ENCODE measurements at places on chromosomes 5 and 9.

- no peak for DNase-seq
Measured at GRCh38 chr9:133590231-133590855, 18.8 kb downstream of the FAM163B start.

- DNase-seq, result peak; percentile 80
Measured at GRCh38 chr9:21395778-21396717, 10.8 kb upstream of the IFNA2 start.

DNA sequence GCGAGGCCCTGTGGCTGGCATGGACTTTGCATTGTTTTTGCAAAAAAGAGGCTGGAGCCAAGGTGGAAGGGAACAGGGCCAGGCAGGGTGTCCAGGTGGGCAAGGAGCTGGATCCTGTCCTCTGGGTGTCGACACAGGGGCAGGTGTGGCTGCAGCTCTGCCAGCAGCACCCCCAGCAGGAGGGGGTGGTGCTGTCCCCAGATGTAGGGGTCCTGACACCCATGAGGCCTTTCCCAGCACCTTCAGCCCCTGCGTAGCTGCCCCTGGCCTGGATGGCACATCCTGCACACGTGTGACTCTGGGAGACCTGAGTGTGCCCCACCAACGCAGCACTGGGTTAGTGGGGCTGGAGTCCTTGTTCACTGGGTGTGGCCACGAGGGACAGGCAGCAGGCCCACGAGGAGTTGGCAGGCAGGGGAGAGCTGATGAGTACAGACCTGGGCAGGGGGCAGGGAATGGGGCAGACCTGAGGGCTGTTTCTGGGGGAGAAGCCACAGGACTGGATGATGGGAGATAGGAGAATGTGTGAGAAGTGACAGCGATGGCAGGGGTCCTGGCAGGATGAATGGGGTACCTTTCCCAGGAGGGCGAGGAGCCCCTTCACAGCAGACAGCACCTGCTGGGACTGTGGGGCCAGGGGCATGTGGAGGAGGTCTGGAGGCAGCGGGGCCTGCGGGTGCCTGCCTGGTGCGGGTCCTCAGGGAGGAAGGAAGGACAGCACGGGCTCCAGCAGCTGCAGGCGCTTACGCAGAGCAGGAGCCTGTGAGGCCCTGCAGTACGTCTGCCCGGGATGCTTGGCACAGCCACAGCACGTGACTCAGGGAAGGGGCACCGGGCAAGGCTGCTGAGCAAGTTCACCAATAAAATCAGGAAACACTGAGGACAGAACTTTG lies 3.6 kb upstream of the RASGEF1C start:
- peak; percentile 44 for DNase-seq

DNA sequence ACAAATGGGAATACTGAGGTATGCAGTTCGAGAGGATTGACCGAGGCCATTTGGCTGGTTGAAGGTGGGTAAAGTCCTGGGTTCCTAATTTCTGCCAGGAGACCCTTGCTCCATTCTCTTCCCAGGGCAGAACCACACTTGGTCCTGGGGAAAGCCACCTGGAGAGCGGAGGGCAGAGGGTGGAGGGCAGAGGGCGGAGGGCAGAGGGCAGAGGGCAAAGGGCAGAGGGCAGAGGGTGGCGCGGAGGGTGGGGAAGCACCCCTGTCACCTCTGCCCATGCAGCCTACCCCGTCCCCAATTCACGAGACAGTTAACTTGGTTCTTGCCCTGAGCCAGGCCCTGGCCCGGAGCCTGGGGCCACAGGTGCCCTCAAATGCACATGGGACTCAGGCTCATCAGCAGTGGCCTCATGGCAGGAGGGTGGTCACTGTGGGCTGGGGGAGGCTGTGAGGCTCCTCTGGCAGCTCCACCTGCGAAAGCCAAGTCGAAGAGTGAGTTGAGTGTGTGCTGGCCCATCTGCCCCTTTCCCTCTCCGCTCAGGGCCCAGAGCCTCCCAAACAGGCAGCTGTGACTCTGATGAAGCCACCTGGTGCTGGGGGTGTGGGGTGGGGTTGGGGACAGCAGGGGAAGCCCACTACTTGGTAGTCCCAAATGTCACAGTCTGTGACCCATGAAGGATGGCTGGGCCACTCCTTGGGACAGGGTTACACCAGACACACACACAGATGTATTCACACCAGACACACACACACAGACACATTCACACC lies 28.0 kb upstream of the FCN1 start:
- DNase-seq, result no peak

DNA sequence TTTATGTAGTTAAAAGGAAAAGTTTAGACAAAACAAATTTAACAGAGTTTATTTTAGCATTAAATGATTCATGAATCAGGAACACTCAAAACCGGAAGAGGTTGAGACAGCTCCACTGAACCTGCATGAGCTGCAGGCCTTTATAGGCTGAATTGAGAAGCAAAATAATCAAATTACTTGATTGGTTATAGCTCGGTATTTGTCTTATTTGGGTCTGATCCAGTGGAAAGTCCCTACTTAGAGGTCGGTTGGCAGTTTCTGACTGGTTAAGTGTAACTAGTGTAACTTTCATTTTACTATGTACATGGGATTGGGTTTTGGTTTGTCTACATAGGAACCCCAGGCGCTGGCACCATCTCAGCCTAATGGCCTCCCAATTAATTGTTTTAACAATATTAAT lies 74.1 kb upstream of the PIK3R1 start:
- DNase-seq, result no peak

DNA sequence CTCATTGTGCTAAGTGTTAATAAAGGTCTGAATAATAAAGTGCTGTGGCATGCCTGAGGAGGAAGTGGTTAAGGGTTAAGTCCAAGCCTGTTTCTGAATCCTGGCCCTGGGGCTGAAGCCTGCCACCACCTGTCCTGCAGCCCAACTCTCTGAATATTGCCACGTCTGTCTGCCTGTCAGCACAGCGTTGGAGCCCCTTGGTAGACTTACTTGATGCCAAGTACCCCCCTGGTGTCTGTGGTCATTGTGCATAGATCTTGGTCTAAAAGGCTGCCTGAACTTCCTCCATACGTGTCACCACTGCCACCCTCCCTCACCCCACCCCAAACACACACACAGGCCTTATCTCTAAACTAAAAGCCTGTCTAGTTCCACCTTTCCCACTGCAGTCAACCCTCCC lies 35.4 kb upstream of the SLC2A8 start:
- no peak for DNase-seq

- DNase-seq, result no peak
Measured at GRCh38 chr5:73387601-73388305, 60.8 kb downstream of the FOXD1 start.

GRCh38 chr9:4585135-4585534 lies 77.0 kb upstream of the PLPP6 start:
- no peak for DNase-seq

GRCh38 chr5:9681706-9682105 lies 51.6 kb upstream of the TAS2R1 start:
- DNase-seq, result no peak

GRCh38 chr9:8012986-8013385 lies 213.4 kb upstream of the DMAC1 start:
- DNase-seq, result no peak

DNA sequence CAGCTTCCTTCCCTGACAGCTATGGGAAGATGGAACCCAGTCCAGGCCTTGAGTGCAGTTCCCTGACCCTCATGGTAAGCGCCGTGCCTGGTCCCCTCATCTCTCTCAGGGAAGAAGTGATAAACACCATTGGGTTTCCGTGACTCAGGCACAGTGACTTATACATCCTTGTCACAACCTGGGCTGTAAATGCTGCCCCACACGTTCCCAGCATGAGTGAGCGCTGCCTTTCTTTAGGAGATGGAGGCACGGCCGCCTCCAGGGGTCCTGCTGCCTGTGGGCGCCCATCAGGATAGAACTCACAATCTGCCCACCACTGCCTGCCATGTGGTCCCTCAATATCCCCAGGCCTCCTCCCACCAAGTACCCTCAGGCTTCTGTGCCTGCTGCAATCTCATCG lies 8.3 kb upstream of the NKD2 start:
- DNase-seq, result no peak

DNA sequence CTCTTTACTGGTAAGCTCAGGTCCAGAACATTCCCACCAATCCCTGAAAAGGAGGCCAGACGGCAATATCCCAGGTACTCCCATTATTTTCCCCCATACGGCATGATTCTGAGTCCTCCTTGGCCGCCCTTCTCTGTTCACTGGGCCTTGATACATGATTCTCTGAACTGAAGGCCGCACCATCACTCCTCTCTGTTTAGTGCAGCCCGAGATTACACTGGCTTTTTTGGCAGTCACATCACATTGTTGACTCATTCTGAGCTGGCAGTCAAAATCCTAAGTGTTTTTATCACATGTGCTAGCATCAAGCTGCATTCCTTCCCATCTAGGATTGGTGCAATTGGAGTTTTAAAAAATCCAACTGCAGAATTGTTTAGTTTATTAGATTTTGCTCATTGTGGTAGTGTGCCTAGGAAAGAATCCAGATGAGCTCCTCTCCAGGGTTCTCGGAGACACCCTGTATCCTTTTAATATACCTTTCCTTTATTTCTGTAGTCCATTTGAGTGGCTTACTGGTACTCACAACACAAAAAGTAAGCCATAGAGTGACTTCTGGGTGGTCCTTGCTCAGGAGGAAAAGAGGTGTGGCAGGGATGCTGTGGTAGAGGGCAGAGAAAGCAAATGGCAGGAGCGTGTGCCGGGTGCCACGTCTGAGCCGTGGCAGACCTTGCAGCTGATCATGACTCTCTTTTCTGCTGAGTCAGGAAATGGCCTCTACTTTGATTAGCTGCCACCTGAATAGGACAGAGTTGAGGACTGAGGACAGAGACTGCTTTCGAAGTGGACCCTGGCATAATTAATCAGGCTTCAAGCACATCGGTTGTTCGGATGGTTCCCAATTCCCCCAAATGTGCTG lies 121.1 kb upstream of the IL12B start:
- peak; percentile 74 for DNase-seq

Measured in Ammon's horn (tissue), 1 donor.